Stimulated activated CD8-positive, alpha-beta memory T cell treated with anti-CD3 and anti-CD28 coated beads, Interleukin-15, amount 100 ng/mL, for 1 hour (primary cell): ENCODE measurements at places on chromosomes 1 and 21.

GRCh38 chr1:96116731-96117130, 604.9 kb upstream of the PTBP2 start:
- no peak for DNase-seq

DNA sequence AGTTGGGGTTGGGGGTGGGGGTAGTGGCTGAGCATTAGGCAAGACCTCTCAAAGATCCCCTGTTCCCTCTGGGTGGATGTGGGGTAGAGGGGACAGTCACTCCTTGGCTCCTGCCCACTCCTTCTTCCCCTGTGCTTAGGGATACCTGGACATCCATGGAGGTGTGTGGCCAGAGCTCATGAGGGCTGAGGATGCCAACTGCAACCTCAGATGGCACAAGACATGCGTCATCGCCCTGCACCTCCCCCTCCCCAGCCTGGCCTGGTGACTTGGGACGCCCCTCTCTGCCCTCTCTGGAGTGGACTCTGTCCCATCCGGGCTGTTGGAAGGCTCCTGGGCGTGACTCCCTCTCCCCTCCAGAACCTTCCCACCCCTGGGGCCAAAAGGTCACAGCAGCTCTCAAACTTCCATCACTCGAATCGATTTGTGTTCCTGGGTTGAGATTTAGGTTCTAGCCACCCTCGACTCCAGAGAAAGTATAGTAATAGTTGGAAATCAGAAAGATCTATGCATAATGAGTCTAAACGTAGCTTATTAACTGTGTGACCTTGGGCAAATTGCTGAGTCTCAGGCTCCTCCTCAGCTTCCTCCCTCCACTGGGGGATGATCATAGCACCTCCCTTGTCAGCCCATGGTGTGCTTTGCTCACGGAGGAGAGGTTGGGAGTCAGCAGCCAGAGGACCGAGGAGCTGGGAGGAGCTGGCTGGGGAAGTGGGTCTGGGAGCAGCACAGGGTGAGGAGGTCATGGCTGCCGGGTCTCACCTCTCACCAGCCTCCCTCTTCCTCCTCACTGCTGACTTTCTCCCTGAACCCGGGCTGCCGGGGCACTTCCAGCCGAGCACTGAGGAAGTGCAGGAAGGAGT, 2.2 kb upstream of the PTPN7 start:
- DNase-seq, result no peak

DNA sequence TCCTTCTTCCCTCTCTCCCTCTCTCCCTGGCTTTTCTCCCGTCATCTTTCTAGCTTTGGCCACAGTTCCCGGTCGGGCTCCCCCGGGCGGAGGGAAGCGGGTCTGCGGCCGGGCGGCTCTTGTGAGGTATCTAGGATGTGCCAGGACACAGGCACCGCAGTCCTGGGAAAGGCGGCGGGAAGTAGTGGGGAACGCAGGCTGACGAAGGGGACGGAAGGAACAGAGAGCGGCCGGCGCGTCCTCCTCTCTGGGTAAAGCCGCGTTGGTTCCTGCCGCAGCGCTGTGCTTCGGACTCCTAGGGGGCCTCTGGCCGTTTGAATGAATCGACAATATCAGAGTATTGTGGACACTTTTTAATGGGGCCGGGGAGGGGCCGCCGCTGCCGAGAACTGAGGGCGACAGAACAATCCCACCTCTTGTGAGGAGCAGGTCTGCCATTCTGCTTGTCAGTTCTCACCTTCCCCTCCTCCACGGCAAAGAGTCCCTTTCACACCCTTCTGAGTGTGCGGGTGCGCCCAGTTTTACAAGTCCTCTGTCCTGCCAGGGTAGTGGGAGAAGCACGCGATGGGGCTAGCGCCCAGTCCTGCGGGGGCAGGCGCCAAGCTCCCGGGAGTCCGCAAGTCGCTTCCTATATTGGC, 1.2 kb upstream of the LHX9 start:
- DNase-seq, result no peak

DNA sequence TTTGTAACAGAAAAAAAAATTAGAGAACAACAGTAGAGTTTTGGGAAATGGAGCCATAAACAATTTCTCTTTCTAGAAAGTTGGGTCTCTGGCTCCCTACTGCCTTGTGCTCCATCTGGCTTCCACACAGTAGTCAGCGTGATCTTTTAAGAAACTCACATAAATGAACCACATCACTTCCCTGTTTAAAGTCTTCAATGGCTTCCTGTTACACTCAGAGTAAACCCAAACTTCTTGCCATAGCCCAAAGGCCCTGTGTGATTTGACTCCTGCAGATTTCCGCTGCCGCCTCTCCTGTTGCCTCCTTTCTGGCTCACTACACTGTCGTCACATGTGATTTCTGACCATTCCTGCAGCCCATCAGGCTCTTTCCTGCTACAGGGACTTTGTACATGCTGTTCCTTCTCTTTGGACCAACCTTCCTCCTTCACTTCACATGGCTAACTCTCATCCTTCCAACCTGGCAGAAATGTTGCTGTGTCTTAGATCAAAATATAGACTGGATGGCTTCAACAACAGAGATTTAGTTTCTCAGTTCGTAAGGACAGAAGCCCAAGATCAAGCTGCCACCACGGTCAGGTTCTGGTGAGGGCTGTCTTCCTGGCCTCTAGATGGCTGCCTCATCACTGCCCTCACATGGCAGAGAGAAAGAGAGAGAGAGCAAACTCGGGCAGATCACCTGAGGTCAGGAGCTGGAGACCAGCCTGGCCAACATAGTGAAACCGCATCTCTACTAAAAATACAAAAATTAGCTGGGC, 34.0 kb downstream of the OPRD1 start:
- no peak for DNase-seq

- DNase-seq, result no peak
Measured at GRCh38 chr1:82226186-82226505, 425.4 kb downstream of the ADGRL2 start.

DNA sequence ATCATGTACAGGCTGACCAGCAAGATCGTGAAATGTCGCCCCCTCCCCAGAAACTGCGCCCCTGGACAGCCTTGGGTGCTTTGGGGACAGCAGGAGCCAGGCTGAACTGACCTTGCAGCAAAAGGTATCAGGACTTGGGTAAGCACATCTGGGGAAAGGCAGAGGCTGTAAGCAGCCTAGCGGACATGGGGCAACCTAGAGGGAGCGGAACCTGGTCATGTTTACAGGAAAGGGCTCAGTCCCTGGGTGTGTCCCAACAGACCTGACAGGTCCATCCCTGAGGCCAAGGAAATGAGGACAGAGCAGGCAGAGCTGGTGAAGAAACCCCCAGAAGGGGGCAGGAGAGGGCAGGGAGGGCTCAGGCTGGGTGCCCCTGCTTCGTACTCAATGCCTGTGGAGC, 3.1 kb upstream of the S100A8 start:
- no peak for DNase-seq
